Gastroesophageal sphincter (tissue), 4 donors: ENCODE measurements at places on chromosomes 16 and 17. TPM values are rescaled to one million over a fixed set of nuclear protein-coding genes. Genes with fewer than 3 reads are reported as not detected.

Gene RASD1
- total RNA-seq = 5.7 TPM

Gene NEUROD2
- not detected for total RNA-seq

DNA sequence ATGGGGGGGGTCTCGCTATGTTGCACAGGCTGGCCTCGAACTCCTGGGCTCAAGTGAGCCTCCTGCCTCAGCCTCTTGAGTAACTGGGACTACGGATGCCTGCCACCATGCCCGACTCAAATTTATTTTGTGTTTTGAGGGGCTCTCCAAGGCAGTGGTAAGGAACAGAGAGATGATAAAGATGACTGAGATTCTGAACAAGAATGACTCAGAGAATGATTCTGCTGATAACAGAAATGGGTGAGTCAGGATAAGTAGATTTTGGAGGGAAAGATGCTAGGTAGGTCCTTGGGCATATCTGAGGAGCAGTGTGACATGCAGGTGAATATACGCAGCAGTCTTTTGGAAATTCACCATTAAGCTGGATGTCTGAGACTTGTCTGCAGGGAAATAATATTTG, 2.6 kb downstream of the TMEM220 start:
- no peak for ATAC-seq

Gene DRC7
- not detected for total RNA-seq

DNA sequence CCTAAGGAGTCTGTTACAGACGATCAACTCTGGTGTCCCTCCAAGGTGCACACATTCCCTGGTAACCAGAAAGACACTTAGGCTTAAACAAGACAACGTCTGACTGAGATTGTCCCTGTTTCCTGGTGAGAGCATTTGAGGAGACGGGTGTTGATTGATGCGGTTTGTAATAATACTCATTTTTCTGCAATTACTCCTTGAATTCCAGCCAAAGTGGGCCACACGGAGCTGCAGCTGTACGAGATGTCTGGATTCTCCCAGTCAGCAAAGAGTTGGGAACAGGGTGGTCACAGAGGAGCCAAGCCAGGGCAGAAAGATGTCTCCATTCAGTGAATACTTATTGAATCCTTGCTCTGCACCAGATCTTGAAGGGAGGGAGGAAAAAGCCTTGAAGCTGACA, 30.9 kb upstream of the CES5A start:
- no peak for ATAC-seq

GRCh38 chr17:22373911-22374310, 681.6 kb downstream of the KCNJ18 start:
- ATAC-seq = no peak

- ATAC-seq = no peak
These were observed 14.1 kb downstream of the UTS2R start for GRCh38 chr17:82385559-82386254.

DNA sequence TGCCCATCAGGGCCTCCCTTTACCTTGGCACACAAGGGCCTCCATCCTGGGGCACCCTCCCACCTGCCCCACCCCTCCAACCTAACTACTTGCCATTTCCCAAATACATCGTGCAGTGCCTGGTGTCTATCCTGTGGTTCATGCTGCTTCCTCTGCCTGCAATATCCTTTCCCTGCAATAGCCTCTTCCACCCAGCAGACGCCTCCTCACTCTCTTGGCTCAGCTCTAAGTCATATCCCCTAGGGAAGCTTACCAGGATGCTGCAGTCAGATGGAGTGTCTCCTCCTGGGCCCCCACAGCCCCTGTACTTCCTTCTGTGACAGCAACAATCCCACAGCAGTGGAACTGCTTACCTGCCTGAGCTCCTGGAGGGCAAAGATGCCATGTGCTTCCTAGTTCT, 36.7 kb downstream of the CCDC182 start:
- ATAC-seq = no peak

Gene MTHFSD
- total RNA-seq = 26.6 TPM

GRCh38 chr17:73936908-73937627, 266.4 kb upstream of the RPL38 start:
- ATAC-seq = no peak

Gene SPNS3
- not detected for total RNA-seq

DNA sequence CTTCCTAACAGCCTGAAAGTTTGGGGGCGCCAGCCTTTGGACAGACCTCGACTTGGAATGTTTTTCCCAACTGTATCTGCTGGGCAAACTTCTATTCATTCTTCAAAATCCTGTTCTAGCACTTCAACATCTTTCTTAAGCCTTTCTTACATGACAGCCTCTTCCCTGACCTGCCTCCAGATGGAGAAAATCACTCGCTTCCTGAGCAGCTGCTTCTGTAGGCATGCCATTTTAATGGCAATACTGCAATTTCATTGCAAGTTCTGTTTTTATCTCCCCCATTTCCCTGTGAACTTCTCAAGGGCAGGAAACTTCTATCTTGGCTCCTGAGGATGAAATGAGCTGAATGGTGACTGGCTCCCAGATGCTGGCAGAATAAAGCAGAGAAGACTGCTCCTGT, 128.8 kb upstream of the ASIC2 start:
- ATAC-seq = no peak

GRCh38 chr17:70588003-70588402, 418.7 kb downstream of the KCNJ2 start:
- ATAC-seq = no peak

- ATAC-seq = no peak
These were observed 3.9 kb upstream of the FSCN2 start for GRCh38 chr17:81524039-81524864.

DNA sequence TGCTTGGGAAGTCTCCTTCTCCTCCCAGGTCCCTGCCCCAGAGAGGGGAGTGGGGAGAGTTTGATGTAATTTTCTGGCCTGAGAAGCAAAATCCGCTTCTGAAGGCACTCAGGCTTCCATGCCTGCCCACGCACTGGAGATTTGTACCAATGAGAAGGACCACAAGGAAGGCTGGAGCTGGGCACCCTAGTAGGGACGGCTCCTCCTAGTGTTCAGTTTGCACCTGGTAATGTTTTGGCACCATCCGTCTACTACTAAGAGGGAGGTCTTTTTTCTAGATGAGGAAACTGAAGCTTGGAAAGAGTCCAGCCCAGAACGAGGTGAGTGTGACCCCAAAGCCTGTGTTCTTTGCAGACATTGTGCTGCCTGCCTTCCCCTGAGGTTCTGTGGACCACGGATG, 83.6 kb upstream of the NLRP1 start:
- no peak for ATAC-seq

- no peak for ATAC-seq
These were observed 8.9 kb downstream of the CPPED1 start for GRCh38 chr16:12794486-12795387.

DNA sequence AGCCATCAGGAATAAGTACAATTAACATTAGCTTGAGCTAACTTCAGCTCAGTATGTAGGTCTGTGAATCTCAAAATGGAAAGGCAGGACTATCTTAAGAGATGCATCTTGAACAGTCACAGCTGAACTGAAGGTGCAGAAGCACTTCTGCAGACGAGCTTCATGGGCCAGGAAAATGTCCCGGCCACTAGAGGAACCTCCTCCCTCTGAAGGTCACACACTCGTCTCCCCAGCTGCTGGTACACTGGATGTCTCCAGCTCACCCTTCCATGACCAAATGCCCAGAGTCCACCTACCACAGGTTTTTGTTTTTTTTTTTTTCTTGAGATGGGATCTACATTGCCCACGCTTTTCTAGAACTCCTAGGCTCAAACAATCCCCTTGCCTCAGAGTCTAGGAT, 33.2 kb downstream of the WDR59 start:
- ATAC-seq = no peak

DNA sequence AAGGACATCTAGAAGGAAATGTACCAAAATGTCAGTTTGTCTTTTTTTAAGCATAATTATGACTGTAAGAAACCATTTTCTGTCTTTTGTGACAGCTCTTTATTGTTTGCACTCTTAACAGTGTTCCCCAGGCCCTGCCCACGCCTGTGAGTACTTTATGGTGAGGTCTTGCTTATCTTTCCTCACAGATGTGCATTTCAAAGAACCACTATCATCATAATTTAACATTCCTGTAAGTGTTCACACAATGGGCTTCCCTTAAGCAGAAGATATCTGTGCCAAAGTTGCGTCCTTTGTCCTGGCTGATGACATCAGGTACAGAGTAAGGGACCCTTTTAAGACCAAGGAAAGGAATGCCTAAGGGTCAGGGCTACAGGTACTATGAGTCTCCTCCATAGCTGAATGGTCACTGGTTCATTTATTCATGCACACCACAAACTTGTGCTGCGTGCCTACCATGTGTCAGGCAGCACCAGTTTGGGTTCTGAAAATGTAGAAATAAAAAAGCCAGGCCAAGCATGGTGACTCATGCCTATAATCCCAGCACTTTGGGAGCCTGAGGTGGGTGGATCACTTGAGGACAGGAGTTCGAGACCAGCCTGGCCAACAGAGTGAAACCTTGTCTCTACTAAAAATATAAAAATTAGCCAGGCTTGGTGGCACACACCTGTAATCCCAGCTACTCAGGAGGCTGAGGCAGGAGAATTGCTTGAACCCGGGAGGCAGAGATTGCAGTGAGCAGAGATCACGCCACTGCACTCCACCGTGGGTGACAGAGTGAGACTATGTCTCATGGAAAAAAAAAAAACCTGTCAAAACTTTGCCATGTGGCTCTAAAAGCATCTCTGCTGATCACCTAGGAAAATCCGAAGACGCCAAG, 55.4 kb upstream of the NLK start:
- no peak for ATAC-seq

Gene PLK1
- total RNA-seq = 1.1 TPM

DNA sequence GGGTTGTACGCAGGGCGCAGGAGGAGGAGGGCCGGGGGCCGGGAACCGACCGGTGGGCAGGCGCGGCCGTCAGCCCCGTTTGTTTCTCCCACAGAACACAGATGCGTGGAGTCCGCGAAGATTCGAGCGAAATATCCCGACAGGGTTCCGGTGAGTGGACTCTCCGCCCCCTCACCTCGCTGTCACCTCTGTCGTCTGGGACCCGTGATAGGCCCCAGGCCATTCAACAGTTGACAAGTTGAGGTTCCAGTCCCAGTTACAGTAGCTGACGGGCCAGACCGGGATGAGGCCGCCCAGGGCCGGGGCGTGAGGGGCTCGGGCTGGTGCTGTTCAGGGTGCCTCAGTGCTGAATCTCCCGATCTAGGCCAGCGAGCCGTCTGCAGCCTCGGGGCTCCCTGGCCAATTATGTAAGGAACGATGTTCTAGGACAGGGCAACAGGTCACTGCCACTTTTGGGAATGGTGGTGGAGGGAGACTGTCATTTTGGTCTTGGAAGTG, 628 bp downstream of the GABARAPL2 start:
- no peak for ATAC-seq

DNA sequence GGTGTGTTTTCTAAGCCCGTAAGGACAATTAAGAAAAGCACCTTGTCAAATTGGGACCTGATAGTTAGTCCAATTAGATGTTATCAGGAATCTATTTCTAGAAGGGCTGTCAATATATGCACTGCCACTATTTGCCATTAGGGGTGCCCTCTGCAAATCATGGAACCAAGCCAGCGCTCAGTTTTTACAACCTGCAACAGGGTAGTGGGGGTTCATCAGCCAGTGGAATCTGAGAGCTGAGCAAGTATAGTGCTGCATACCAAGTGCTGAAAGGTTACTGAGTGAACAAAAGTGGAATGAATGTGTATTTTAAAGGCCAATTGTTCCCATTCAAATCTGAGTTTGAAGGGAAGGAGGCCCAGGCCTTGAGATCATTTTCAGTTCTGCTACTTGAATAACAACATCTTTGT, 10.4 kb downstream of the PRR11 start:
- ATAC-seq = no peak

Gene MYCBPAP
- total RNA-seq = not detected

Gene NAGS
- 0.66 TPM for total RNA-seq

DNA sequence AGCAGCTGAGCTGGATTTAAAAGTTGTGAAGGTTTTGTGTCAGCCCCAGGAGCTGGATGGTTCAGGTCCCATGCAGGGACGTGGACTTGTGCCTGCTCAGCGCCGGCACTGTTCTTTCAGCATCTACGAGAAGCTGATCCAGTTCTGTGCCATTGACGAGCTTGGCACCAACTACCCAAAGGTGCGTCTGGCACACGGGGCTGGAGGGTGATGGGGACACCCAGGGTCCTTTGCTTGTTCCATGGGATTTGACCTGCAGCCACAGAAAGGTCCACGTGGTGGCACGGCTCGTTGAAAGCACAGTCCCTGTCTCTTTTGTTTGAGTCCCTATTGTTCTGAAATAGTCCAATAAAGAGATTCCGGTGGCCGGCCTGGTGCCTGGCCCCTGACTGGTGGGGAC, 18.1 kb upstream of the ITGB4 start:
- ATAC-seq = no peak

DNA sequence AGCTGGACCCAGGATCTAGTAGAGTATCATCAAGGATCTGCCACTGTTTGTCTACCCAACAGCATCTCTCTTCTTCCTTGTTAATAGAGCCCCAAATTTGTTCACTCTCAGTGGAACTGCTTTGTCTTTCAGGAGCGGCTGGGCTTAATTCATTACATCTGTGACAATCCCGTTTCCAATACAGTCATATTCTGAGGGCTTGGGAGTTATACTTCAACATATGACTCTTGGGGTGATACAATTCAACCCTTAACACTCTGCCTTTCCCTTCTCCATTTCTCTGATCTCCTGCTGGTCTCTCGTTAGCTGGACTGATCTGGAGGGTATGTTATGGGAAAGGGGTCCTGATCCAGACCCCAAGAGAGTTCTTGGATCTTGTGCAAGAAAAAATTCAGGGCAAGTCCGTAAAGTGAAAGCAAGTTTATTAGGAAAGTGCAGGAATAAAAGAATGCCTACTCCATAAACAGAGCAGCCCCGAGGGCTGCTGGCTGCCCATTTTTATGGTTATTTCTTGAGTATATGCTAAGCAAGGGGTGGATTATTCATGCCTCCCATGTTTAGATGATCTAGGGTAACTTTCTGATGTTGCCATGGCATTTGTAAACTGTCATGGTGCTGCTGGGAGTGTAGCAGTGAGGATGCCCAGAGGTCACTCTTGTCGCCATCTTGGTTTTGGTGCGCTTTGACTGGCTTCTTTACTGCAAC, 42.4 kb downstream of the IQCK start:
- no peak for ATAC-seq

DNA sequence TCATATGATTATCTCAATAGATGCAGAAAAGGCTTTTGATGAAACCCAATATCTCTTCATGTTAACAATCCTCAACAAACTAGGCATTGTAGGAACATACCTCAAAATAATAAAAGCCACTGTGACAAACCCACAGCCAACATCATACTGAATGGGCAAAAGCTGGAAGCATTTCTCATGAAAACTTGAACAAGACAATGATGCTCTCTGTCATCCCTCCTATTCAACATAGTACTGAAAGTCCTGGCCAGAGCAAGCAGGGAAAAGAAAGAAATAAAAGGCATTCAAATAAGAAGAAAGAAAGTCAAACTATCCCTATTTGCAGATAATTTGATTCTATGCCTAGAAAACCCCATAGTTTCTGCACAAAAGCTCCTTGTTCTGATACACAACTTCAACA, 999.2 kb upstream of the GOT2 start:
- no peak for ATAC-seq

Gene COG7
- 18.1 TPM for total RNA-seq

Gene SMPD3
- total RNA-seq = not detected

DNA sequence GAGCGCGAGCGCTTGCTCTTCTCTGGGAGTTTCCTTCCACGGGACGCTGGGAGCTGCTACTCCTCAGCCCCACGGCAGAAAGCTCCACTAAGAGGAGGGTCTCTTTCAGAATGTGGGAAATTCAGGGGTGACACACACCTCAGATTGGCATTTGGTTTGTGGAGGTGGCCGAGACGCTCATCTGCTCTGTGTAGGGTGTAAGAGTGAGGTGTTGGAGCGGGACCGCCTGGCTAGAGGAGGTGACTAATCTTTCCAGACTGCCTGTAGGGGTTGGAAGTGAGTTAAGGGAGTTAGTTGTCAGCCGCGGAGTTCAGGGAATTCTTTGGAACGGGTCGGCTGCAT, 735 bp downstream of the PSMD11 start:
- ATAC-seq = no peak
